Stimulated activated CD4-positive, alpha-beta T cell treated with anti-CD3 and anti-CD28 coated beads, Interleukin-12 subunit alpha, Interleukin-12 subunit beta, amount 100 ng/mL, for 4 hours (primary cell): ENCODE measurements at places on chromosomes 2 and 18.
A peak's percentile ranks its signal among the peaks of the same experiment; 100 is the strongest.

DNA sequence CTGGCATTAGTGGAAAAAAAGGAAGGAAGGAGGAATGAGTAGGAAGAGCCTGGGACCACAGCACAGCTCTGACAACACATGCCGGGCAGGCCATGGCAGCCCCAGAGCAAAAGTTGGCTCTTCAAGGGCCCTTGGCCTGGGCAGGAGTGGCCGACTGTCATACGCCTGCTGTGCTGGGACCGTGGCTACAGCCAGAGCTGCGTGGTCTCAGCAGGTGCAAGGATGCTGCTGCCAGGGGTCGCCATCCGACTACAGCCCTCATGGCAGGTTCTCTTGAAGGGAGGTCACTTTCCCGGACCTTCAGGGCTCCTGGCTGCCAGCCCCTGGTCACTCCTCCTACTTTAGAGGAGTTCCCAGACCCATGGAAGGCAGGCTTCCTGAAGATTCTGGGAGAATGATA, 109.9 kb downstream of the ARL4C start:
- no peak for DNase-seq

DNA sequence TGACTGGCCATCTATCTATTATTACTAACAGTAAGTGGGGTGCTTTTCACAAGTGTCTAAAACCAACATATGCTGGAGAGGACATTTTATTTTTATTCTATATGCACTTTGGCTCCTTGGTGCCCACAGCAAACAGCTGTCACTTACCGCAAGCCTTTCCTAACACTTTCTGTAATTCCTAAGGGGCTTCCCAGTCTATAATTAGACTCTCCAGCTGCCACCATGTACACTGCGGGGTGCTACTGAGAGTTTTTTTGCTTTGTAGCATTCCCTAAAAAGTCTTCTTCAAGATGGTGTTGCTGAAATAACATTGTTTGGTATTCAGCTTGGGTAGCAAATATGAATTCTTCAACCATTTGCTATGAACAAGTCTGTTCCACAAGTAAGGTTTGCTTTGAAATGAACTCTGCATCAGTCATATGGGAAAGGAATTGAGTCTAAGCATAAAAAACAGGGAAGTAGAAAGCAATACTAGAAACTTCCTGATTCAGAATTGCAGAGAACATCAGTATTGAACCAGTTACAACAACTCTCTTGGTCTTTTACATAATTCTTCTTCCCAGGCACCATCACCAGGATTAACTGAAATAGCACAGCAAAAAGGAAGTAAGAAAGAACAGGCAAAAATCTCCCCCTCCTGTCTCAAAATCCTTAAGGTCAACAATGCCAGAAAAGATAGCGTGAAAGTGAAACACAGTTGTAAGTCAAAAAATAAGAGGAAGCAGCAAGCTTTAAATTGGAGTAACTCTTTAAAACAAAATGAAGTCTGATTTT, 28.6 kb downstream of the EPB41L3 start:
- DNase-seq = no peak

DNA sequence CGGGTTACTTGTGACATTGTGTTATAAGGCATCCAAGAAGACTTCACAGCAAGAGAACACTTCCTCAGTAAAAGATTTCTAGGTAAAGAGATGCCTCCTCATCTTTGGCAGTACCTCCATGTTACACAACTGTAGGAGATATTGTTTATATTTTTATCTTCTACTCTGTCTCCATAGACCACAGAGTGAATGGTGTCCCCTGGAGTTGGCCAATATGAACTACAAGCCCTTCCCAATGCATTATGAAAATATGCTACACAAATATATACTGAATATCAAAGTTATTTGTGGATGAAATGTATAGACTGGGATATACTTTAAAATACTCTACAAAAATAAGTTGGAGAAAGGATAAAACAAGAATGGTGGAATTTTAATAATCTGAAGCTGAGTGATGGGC, 46.7 kb downstream of the MBOAT2 start:
- no peak for DNase-seq

GRCh38 chr2:97766567-97766966, 53.2 kb downstream of the ZAP70 start:
- DNase-seq = no peak

DNA sequence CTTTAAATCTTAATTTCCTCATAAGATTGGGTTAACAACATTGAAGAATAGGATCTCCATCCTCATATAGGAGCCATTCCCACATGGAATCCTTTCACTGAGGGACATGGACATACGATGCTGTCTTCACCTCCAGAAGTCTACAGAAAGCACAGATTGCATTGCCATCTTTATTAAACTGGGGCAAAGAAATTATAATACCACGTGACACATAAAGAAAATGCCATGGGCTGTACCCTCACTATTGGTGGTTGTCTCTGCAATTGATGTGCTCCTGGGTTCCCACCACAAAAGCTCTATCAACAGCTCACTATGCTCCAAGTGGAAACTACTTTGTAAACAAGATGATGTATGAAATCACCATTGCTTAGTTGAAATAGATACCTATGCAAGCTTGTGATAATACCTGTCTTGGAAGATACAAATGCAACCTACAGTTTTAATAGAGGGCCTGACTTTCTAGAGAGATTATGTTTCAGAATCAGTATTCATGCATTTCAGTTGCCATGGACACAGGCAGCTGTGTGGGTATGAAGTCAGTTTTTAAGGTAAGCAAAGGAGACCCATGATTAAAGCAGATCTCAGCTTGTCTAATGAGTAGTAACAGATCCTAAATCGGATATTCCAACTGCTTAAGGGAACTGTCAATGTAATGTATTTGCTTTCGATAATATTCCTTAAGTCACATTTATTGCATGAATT, 337.0 kb downstream of the RAD51AP2 start:
- DNase-seq = no peak

DNA sequence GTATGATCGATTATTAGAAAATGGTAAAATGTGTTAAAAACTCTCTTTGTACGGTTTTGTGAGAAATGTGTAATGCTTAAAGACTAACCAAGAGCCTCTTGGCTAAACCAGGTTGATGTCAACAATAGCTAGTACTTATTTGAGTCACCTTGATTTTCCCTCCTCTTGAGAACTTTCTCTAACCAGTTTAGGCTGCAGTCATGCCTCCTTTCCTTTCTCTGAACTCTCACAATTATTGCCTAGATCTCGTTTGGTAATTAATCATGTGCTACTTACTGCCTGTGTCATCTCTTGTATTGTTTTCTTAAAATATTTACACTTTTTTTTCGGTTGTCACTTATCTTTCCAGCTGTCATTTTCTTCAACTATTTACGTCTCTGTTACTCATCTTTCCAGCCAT, 1.1 kb upstream of the EPC2 start:
- no peak for DNase-seq

DNA sequence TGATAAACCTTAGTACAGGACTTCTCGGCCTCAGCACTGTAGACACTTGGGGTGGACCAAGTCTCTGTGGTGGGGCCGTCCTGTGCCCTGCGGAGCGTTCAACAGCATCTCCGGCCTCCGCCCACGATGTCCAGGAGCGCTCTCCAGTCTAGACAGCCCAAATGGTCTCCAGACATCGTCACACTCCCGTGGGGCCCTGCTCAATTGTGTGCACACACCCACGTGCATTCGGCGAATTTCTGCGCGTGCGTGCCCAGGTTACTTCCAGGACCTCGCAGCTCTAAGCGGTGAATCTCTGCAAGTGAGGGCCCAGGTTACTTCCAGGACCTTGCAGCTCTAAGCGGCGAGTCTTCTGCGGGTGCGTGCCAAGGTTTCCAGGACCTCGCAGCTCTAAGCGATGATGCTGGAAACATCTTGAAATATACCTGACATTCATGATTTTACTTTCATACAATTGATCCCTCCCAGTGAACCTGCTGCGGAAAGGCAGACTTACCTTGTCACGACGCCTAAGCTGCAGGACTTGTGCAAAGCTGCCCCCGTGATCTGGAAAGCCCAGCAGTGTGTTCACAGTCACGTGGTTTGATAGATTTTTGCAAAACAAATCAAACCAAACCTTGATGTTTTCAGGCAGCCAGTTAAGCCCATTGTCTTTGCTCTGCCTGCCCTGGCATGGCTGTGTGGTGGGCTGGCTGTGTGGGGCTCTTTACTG, 16.1 kb upstream of the OTOS start:
- DNase-seq = no peak

GRCh38 chr2:32847734-32848133, 99.0 kb upstream of the LTBP1 start:
- DNase-seq = no peak

DNA sequence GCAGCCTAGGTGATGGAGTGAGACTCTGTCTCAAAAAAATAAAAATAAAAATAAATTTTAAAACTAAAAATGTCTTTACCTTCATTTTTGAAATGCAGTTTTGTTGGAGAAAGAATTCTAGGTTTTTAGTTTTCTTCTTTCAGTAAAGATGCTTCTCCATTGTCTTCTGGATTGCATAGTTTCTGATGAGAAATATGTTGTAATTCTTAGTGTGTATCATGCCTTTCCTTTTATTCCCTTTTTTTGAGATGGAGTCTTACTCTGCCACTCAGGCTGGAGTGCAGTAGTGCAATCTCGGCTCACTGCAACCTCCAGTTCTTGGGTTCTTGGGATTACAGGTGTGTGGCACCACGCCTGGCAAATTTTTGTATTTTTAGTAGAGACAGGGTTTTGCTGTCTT, 130.0 kb upstream of the FBXO11 start:
- no peak for DNase-seq

DNA sequence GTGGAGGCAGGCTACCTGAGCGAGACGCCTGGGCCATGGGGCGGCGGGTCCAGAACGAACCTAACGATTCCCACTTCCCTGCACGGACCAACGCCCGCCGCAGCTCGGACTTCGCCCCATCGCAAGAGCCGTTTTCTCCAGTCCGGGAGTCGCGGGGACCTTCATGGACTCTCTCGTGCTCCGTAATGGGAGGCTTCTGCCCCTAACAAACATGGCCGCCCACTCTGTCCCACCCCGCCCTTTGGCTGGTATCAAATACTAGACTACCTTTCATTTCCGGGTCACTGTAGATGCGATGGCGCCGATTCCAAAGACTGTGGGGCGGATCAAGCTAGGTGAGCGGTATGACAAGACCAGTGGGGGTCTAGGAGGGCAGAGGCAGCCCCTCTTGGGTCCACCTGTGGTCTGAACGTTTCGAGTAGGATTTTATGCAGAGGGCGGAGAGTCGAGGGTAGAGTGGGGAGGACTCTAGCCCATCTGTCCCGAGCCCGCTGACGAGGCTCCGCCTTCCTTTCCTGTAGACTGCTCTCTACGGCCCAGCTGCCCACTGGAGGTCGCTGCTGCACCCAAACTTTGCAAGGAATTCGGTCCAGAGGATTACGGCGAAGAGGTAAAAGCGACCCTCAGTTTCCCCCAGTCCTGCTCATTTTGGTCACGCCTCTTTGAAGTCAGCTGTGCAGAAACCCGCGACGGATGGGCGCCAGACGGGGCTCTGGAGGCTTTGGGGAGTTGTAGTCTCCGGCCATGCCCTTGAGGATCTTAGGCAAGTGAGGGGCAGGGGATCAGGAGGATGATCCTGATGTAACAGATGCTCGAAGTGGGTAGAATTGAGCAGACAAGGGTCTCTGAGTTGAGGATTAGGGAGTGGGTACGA, at the start of the genes CCDC142 and TTC31:
TSS of gene CCDC142 (minus strand) at position 198 of the 874 bp plus-strand sequence. CDS start at position 37, 161 bp downstream.
TSS of gene TTC31 (plus strand) at position 281 of the 874 bp plus-strand sequence. CDS start at position 296, 15 bp downstream.
- DNase-seq = peak; percentile 89

DNA sequence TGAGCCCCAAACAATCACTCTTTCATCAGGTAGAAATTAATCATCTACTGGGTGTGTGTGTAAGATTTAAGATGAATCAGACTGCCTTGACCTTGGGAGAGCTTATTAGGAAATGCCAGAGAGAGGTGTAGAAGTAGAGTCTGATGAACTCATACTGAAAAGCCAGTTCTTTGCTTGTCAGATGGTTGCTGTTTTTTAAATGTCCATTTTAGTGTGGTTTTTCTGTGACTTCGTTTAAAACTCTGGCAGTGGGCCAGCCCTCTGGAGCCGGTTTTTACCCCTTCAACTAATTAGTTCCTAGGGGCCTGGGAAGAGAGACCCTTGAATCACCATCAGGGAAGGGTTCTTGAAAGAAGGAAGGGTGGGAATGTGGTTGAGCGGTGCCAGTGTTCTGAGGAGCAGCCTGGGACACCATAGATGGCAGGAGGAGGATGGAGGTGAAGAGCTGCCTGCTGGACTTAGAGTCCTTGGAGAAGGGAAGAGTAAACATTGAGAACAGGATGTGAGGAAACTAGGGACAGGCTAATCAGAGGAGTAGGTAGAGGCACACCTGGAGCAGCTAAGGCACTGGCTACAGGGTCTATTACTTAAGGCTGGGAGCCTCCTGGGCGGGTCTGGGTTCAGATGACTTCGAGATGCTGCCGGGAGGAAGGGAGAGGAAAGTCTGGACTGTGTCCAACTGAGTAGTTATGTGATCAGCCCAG, 66.1 kb downstream of the LRRFIP1 start:
- no peak for DNase-seq

DNA sequence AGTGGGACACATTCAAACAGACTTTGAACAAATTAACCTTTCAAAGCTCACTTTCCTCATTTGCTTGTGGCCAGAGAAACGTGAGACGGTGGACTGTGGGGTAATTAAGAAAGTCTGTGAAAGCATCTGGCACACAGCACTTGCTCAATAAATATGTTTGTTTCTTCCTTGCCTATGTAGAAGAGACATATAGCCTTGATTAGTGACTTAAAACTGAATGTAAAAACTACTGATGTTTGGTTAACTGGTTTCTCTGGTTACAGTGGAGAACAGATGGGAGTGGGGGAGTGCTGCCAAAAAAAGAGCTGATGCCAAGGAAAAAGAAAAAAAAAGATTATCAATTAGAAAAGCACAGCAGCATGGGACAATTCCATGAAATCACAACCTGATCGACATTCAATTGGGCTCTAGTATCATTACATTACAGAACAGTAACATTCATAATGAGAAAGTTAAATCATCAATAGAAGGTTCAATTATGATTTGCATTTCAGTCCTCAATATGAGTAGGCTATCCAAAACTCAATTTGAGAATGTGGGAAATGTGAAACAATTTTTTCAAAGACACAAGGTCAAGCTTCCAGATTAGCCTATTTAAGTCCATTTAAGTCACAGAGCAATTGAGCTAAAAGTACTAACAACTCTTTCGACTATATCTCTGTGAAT, 14.7 kb downstream of the CUL3 start:
- no peak for DNase-seq

GRCh38 chr2:171134624-171135230, 26.0 kb downstream of the TLK1 start:
- DNase-seq = no peak

GRCh38 chr2:174618179-174618578, 20.6 kb upstream of the WIPF1 start:
- no peak for DNase-seq

DNA sequence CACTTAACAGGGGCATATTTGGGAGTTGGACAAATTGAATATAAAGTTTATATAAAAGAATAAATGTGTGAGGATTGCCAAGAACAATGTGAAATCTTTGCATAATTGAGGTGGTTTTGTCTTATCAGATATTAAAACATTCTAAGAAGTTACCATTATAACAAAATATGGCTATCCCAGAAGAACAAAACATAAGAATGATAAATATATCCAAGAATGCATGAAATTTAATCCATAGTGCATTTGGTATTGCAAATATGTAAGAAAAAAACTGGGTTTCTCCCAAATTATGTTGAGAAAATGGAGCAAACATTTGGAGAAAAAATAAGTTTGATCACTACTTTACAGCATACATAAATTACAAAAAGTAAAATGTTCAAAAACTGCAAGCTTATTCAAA, 562.4 kb downstream of the RNF144A start:
- DNase-seq = no peak
